ENCODE measurements at places on chromosomes 1 and 21.

- DNase-seq: no peak
Measured at GRCh38 chr1:221944247-221944870, 202.5 kb upstream of the DUSP10 start.

GRCh38 chr1:8930116-8930515 is 15.6 kb upstream of the CA6 start:
- no peak for DNase-seq

GRCh38 chr1:17567582-17567981 is 28.1 kb downstream of the ARHGEF10L start:
- DNase-seq: no peak

DNA sequence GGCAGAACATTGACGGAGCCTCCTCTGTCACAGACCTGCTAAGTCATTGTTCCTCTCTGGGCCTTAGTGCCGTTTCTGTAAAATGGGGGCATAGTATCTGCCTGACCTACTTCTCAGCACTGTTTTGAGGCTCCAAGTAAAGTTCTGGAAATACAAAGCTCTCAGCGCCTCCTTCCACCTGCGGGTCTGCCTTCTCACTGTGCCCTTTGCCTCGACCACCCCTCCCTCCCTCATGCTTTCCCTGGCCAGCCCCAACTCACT is 15.4 kb upstream of the WASF2 start:
- no peak for DNase-seq

DNA sequence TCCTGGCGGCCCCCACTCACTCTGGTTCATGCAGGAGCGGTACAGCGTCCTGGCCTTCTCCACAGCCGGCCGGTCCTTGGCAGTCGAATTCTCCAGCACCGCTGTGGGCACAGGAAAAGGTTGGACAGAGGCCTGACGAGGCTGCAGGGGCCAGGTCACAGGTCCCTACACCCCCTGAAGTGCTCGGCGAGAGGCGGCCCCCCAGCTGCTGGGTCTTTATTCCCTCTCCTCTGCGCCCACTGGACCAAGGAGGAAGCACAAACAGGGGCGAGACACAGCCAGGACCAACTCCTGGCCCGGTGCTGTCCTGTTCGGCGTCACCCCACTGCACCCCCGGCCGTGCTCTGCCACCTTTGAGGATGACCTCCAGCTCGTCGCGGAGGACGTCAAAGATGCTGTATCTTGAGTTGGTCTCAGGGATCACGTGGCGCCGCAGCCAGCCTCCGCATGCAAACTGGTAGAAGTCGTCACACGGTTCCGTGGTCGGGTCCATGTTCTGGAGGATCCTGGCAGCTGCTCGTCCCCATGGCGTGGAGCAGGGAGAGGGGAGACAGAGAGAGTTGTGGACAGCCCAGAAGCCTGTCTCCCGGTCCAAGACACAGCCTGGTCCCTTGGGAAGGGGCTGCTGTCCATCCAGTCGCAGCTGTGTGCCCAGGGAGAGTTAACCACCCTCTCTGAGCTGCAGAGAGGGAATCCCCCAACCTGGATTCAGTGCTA is 22.9 kb downstream of the PRXL2B start:
- DNase-seq: no peak

GRCh38 chr21:45481977-45482898 is 60.0 kb downstream of the SLC19A1 start:
- no peak for DNase-seq

DNA sequence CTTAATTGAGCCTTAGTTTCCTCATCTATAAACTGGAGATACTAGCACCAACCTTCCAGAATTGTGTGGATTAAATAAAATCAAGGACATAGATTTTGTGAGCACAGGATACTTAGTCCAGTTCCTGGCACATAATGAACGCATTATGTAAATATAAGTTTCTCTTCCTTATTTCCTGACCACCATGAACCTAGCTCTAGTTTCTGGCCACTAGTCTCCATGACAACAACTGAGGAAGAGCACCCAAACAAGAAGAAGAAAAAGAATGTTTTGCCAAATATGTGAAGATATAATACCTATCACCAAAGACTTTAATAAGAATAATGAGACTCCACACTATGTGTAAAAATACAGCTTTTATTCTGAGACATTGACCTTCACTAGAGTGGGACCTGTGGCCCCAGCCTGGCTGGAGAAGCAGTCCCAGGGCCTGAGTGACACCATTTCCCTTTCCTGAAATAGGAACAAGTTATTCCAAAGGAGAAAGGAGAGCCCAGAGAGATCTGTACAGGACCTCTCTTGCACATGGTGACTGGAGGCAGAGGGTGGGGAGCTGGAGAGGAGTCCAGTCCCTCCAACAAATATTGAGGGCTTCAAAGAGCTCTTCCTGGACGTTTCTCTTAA is 940 bp upstream of the USF1 start:
- DNase-seq: no peak

- no peak for DNase-seq
Measured at GRCh38 chr1:202958544-202959275, 598 bp upstream of the ADIPOR1 start.

DNA sequence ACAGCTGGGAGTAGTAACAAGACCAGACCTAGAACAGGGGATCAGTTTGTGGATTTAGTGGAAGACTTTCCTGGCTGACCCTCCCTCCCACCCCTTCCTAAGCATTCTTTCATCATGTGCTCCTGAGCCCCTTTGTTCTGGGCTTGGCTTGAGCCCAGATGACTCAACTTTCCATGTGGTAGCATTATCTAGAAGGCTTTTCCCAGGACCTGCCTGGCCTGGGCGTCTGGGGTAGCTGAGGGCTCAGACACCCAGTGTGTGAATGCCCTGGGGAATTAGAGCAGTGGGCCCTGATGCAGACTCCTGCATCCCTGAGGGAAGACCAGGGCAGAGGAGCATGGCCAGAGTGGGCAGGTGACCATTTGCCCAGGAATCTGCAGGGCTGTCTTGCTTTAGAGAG is 44.1 kb upstream of the TSPAN2 start:
- no peak for DNase-seq

- DNase-seq: no peak
Measured at GRCh38 chr1:240100371-240100934, 8.8 kb downstream of the FMN2 start.

- no peak for DNase-seq
Measured at GRCh38 chr1:92458146-92458545, 28.6 kb downstream of the GFI1 start.
